Activated CD4-positive, alpha-beta memory T cell treated with anti-CD3 and anti-CD28 coated beads, Interleukin-2, amount 10 ng/mL, durations not matched to agents 7 days and 5 days (primary cell): ENCODE measurements at places on chromosomes 13 and 19.

GRCh38 chr13:109209526-109209925, 576.9 kb downstream of the IRS2 start:
- H3K27me3 ChIP-seq: no peaks in the 10 kb centered on the region
- DNase-seq: no peak
- H3K4me3 ChIP-seq: no peak overlapping the region
- no peaks in the 10 kb centered on the region for H3K4me1 ChIP-seq
- no peak overlapping the region for H3K27ac ChIP-seq

- H3K36me3 ChIP-seq: no peaks in the 10 kb centered on the region
- no peaks in the 10 kb centered on the region for H3K4me1 ChIP-seq
- peaks cover 61% of the 10 kb centered on the region for H3K27me3 ChIP-seq
Observed at GRCh38 chr13:111143865-111144540, 28.9 kb downstream of the ARHGEF7 start.

GRCh38 chr13:110522721-110523120, 38.8 kb downstream of the RAB20 start:
- no peaks in the 10 kb centered on the region for H3K27me3 ChIP-seq
- H3K4me3 ChIP-seq: no peak overlapping the region
- no peak overlapping the region for H3K27ac ChIP-seq
- DNase-seq: no peak
- H3K36me3 ChIP-seq: peaks cover 9% of the 10 kb centered on the region
- peaks cover 46% of the 10 kb centered on the region for H3K4me1 ChIP-seq

DNA sequence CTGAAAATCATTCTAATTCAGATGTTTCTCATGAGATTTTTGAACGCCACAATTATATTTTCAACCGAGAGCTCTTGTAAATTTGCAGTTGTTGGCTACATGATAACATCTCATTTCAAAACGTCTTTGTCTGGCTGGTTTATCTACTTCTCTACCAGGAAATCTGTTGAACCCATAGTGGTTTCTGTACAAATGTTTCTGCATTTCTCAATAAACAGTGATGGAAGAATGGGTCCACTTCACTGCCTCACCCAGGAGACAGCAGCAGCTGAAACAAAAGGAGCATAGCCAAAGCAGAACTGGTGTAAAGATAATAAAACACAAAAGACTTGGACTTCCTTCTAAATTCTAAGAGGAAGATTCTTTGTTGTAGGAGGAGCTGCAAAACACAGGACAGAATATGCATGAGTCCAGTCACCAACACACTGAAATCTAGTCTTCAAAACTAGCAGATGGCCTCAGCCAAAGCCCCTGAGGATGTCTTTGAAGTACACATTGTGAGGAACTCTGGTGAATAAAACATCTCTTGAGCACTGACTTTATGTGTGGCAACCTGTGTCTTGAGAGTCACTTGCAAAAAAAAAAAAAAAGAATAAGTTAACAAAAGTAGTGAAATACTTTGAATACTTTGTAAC, 68.6 kb upstream of the FGF14 start:
- no peaks in the 10 kb centered on the region for H3K36me3 ChIP-seq
- DNase-seq: no peak
- H3K4me3 ChIP-seq: no peak overlapping the region
- H3K27ac ChIP-seq: no peak overlapping the region
- no peaks in the 10 kb centered on the region for H3K4me1 ChIP-seq
- H3K27me3 ChIP-seq: peaks cover 7% of the 10 kb centered on the region

DNA sequence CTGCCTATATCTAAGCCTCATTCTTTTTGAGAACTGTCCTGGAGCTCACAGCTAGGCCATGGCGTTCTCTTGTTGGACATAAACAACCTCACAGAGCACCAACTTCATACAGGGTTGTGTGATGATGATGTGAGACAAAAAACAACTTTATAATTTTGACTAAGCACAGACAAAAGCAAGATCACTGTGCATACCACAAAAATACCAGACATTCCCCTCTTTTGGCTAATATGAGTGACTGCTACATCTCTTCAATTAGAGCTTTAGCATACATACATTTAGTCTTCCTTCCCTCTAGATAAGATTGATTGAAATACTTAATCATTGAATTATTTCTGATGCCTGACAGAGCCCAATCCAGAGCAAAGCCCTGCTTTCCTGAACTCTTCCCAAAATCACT, 8.3 kb downstream of the MAB21L1 start:
- no peak overlapping the region for H3K4me3 ChIP-seq
- H3K27ac ChIP-seq: no peak overlapping the region
- peaks cover 2% of the 10 kb centered on the region for H3K4me1 ChIP-seq
- peaks cover 6% of the 10 kb centered on the region for H3K36me3 ChIP-seq
- H3K27me3 ChIP-seq: peaks cover 21% of the 10 kb centered on the region
